ENCODE measurements at places on chromosomes 12 and 14. TPM values are rescaled to one million over a fixed set of nuclear protein-coding genes. Genes with fewer than 3 reads are reported as not detected.
A peak's percentile ranks its signal among the peaks of the same experiment; 100 is the strongest.

OAS2 gene
- not detected for total RNA-seq

ANKRD33 gene
- total RNA-seq: not detected

DNA sequence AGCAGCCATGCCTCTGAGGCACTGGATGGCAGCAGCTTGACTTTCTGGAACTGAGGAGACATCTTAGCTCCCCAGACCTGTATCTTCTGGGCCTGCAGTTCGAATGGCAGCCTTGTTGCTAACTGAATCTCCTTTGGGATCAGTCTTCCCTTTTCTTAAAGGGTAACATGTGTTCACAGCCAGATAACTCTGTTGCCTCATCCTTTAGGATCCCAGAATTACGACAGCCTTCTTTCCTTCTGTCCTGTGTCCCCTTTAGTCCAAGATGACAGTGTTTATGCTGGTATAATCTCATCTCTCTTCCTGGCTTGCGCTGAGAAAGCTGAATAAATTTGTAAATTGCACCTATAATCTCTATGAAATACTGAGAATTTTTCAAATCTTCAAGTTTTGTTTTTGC, 9.1 kb upstream of the ERC1 start:
- no peak for DNase-seq
- H3K36me3 ChIP-seq: peaks cover 2% of the 10 kb centered on the region
- no peak overlapping the region for H3K27ac ChIP-seq
- no peaks in the 10 kb centered on the region for H3K27me3 ChIP-seq
- H3K4me3 ChIP-seq: no peak overlapping the region
- H3K4me1 ChIP-seq: no peaks in the 10 kb centered on the region

DNA sequence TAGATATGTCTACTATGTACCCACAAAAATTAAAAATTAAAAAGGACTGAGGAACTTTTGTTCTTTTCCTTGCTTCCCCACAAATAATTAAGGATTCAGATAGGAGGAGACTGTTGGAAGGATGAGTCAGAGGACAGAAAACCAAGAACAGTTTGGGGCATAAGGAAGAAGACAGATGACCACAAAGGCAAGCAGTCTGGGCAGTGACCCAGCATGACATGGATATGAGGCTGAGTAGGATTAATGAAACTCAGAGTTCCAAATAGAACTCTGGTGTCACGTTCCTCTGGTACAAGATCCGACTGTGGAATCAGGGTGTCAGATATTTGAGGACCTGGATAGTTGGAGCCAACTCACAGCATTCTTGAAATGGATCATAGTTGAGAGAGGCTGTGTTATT, 89.3 kb upstream of the SLC38A4 start:
- H3K36me3 ChIP-seq: peaks cover 14% of the 10 kb centered on the region
- H3K27me3 ChIP-seq: no peaks in the 10 kb centered on the region
- H3K27ac ChIP-seq: peak overlapping the region; percentile 50
- no peak overlapping the region for H3K4me3 ChIP-seq
- no peak for DNase-seq

DNA sequence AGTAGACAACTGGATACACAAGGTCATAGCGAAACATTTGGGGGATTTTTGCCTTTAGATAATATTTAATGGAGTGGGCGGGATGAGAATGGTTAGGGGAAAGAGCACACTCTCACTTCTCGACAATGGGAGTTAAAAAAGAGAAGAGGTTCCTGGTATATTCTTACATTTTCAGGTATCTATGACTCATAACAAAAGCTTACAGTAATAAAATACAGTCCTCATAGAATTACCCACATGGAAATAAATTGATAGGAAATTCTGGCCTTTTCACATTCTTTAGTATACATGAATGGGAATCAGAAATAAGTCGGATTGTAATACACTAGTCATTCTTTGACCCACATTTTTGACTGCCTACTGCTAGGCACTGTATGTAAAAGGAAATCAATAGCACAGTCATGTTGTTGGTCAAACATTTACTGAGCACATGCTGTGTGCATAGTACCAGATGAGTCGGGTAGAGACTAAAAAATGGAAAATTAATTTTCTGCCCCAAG, 8.2 kb upstream of the CRADD start:
- H3K27me3 ChIP-seq: peaks cover 3% of the 10 kb centered on the region
- no peak for DNase-seq
- H3K4me1 ChIP-seq: no peaks in the 10 kb centered on the region
- no peak overlapping the region for H3K4me3 ChIP-seq
- H3K36me3 ChIP-seq: no peaks in the 10 kb centered on the region

GRCh38 chr12:48861111-48861510, 4.6 kb downstream of the RND1 start:
- H3K4me1 ChIP-seq: peaks cover 13% of the 10 kb centered on the region
- peaks cover 35% of the 10 kb centered on the region for H3K27me3 ChIP-seq
- H3K4me3 ChIP-seq: no peak overlapping the region
- no peak overlapping the region for H3K27ac ChIP-seq

- no peak overlapping the region for H3K27ac ChIP-seq
- H3K36me3 ChIP-seq: no peaks in the 10 kb centered on the region
- H3K27me3 ChIP-seq: no peaks in the 10 kb centered on the region
- no peak overlapping the region for H3K4me3 ChIP-seq
These were observed 124.4 kb downstream of the DAD1 start for GRCh38 chr14:22464422-22465142.

GRCh38 chr14:22319526-22320361, 269.3 kb downstream of the DAD1 start:
- DNase-seq: no peak
- no peak overlapping the region for H3K4me3 ChIP-seq
- peaks cover 2% of the 10 kb centered on the region for H3K4me1 ChIP-seq
- peaks cover 47% of the 10 kb centered on the region for H3K27me3 ChIP-seq
- H3K36me3 ChIP-seq: no peaks in the 10 kb centered on the region

- no peak overlapping the region for H3K27ac ChIP-seq
- peaks cover 26% of the 10 kb centered on the region for H3K4me1 ChIP-seq
- H3K4me3 ChIP-seq: no peak overlapping the region
- peaks cover 2% of the 10 kb centered on the region for H3K36me3 ChIP-seq
These were observed 40.1 kb downstream of the VWF start for GRCh38 chr12:6084261-6084968.

DNA sequence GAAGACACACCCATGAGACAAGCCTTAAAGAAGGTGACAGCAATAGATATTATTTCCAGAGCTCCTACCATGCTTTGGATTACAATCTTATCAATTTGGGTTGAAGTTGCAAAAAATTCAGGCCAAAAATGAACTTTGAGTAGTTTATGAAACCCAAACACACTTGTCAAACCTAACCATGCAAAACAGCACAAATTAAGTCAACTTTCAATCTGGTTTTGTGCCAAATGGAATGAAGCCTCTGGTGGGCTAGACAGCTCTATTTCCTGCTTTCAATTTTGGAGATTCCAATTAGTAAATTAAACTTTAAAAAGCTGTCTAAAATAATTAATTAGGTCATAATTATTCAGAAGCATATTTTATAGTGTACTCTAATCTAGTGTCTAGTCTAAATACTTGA, 203.4 kb downstream of the SYT1 start:
- H3K27me3 ChIP-seq: no peaks in the 10 kb centered on the region
- H3K4me3 ChIP-seq: no peak overlapping the region
- H3K36me3 ChIP-seq: no peaks in the 10 kb centered on the region

GRCh38 chr12:26136688-26137087, 11.9 kb upstream of the BHLHE41 start:
- H3K36me3 ChIP-seq: no peaks in the 10 kb centered on the region
- DNase-seq: no peak
- peaks cover 11% of the 10 kb centered on the region for H3K4me1 ChIP-seq
- no peak overlapping the region for H3K27ac ChIP-seq
- no peak overlapping the region for H3K4me3 ChIP-seq

EFS gene
- 31.9 TPM for total RNA-seq

PPM1H gene
- total RNA-seq: 67.0 TPM

DNA sequence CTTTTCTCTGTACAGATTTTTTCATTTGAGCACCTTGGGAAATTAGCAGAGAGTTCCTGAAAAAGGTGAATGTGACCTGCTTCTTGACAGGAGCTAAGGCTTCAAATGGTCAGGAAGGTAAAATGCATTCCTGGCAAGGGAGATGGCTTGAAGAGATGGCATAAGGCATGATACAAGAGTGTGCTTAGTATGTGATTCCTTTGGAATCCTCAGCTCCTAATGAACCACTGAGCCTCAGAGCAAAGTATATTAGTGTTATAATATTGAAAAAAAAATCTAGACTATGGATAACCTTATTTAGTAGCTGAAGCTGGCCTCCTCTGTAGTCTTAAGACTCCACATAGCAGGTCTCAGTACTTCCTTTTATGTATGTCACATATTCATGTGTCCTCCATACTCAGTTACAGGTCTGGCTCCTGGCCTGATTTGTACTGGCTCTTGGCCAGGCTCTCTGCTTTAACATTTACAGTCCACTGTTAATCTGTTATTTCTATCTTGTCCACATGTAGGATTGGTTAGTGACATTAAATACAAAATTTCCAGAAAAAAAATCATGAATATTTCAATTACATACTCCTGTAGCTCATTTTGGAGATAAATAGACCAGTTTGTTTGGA, 17.9 kb downstream of the TOGARAM1 start:
- peaks cover 2% of the 10 kb centered on the region for H3K36me3 ChIP-seq
- no peak overlapping the region for H3K4me3 ChIP-seq
- no peak overlapping the region for H3K27ac ChIP-seq
- no peak for DNase-seq

GRCh38 chr12:66624806-66625205, 54.1 kb downstream of the GRIP1 start:
- DNase-seq: no peak
- H3K4me1 ChIP-seq: peaks cover 29% of the 10 kb centered on the region
- H3K27me3 ChIP-seq: no peaks in the 10 kb centered on the region
- no peaks in the 10 kb centered on the region for H3K36me3 ChIP-seq

DNA sequence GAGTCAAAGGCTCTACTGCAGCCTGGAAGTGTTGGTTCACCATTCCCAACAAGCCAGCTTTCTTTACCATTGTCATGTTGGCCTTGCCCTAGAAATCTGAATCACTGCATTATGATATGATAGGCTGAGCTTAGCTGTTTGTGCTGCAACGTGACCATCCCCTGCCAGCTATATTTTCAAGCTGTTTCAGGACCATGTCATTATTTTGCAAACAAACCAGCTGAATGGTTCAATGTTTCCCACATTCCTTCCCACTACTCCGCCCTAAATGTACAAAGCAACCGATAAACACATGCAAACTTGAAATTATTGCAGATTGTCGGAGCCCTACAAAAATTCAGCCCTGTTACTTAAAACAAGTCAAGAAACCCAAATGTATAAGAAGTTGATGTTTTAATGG, 136.1 kb downstream of the KICS2 start:
- peaks cover 25% of the 10 kb centered on the region for H3K4me1 ChIP-seq
- peaks cover 7% of the 10 kb centered on the region for H3K36me3 ChIP-seq
- no peak for DNase-seq
- no peaks in the 10 kb centered on the region for H3K27me3 ChIP-seq
- H3K27ac ChIP-seq: no peak overlapping the region

GRCh38 chr12:18151036-18151435, 61.0 kb upstream of the RERGL start:
- no peak overlapping the region for H3K27ac ChIP-seq
- peaks cover 3% of the 10 kb centered on the region for H3K4me1 ChIP-seq
- no peaks in the 10 kb centered on the region for H3K36me3 ChIP-seq
- H3K4me3 ChIP-seq: no peak overlapping the region
- peaks cover 13% of the 10 kb centered on the region for H3K27me3 ChIP-seq

MORN3 gene
- total RNA-seq: 0.29 TPM

PRH2 gene
- not detected for total RNA-seq

DNA sequence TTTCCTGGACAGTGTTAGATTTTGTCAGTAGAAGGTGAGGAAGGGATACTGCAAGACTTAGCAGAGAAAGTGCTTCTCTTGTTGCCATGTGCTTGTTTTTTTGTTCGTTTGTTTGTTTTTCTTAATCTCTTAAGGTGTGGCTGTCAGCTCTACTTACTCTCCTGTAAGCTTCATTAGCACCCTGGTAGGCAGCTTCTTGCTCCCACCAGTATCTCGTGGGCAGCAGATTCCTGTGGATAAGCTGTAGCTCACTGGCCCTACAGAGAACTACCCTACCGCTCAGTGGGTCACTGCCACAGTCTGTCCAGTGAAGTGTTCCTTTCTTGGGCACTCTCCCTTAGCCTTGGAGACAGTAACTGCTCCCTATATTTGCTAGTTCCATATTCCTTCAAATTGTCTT, 30.1 kb downstream of the VRK1 start:
- no peak overlapping the region for H3K4me3 ChIP-seq
- H3K27ac ChIP-seq: no peak overlapping the region
- no peak for DNase-seq
- no peaks in the 10 kb centered on the region for H3K27me3 ChIP-seq
- peaks cover 2% of the 10 kb centered on the region for H3K4me1 ChIP-seq
- H3K36me3 ChIP-seq: peaks cover 3% of the 10 kb centered on the region

GLT8D2 gene
- 64.7 TPM for total RNA-seq
